HFF-Myc (cell line): ENCODE measurements at places on chromosomes 7 and 10.

DNA sequence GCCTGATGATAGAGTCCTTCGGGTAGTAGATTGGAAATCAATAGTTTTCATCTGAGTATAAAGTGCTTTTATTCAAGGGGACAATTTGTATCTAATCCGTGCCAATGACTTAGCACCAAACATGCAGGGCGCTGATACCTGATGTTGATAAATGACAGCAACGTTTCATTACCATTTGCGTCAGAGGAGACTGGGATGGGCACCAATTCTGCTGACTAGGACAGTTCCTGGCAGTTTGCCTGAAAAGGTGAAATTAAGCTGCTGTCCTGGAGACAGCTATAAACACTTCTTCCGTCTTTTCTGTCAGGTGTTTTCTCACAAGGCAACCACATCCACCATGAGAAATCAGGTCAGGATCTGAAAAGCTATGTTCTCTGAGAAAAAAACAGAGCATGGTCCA lies 1136.4 kb downstream of the TYW1 start:
- no peak for DNase-seq

DNA sequence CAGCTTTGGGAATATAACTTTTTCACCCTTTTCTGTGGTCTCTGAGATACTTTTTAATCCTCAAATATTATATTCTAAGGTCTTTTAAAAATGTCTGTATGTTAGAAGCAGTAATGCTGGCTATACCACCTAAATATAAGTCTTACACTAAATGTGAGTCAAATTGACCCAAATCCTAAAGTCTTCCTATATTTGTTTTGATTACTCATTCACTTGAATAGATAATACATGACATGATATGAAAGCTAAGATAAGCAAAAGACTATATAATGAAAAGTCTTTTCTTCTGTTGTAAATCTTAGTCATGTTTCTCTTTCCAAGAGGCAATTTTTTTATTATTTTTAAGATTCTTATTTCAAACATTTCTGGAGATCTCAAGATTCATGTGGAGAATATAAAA lies 64.2 kb downstream of the HDAC9 start:
- no peak for DNase-seq

DNA sequence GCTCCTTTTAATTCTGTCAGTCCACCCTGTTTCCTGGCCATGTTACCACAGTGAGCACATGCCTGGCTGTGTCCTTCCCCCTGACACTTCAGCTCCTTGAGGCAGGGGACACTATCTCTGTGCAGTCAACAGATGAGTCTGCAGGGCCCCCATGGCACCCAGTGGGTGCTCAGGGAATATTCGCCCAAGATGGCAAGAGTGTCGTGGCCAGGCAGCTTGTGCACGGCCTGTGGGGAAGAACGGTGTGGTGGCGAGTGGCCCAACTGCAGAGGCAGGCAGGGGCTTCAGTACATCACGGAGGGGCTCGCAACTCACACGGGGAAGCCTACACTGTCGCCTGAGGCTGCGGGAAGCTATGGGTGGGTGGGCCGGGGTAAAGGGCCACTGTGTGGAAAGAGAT lies 91.1 kb downstream of the TRRAP start:
- DNase-seq: no peak

GRCh38 chr7:362402-363096 lies 72.6 kb downstream of the FOXL3 start:
- DNase-seq: no peak

GRCh38 chr10:92972066-92972870 lies 88.3 kb upstream of the CYP26C1 start:
- peak; percentile 68 for DNase-seq

DNA sequence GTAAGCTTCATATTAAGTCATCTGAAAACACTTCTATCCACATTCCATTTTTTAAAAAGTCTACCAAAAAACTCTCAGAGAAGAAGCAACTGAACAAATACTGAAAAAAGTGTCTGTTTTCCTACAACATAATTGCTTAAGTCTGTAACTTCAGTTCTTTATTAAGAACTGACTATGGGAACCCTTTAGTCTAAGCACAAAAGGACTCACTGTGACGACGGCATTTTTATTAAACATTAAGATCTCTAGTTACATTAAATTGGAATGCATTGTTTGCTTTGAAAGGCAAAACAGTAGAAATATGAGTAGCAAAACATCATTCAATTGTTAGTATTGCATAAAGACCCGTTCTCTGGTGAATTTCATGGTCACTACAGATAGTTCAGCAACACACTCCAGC lies 5.8 kb upstream of the FAM3C start:
- no peak for DNase-seq

DNA sequence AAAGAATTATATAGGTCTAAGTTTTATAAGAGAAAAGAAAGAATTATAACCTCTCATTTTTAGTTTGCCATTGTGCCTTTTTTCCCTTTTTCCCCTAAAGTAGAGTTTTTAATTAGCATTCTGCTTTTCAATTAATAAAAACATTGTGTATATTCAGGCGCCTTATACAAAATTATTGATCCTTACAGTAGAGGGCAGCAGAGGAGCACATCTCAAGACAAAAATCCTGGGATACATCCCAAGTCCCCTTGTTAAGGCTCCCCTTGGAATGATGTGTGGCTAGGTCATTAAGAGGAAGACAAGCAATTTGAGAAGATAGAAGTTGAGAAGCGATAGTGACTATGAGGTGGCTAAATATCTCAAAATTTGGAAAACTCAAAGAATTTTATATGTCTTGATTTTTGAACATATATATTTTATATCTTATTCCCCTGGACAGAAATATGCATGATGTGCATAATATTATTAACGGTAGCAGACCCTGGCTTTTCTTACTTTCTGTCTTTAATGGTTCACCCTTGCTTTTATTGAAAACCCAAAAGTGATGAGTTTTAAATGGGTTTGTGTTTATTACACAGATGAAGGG lies 19.1 kb upstream of the TPK1 start:
- DNase-seq: no peak

DNA sequence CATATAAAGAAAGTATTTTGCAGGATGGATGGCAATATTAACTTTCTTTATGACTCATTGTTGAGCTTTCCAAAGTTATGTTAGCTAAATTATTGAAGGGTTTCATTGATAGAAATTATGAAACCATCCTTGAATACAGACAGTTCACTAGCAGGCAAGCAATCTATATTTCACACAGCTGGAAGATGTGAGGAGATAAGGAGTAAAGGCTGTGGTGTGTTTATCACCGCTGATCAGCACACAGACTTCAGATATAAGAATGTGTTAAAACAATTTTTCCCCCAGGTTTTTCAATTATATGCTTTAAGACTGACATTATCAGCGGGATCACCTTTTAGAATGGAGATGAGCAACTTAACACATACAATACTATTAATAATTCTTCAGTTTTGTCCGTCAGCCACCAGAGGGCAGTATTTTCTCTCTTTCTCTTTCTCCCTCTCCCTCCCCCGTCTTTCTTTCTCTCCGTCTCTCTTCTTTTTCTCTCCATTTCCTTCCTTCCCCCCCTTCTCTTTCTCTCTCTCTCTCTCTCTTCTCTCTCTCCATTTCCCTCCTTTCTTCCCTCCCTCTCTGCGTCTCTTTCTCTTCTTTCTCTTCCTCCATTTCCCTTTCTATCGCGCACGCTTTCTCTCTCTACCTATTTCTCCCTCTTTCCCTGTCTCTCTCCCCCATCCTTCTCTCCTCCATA lies 62.9 kb upstream of the FAM171A1 start:
- peak; percentile 42 for DNase-seq

- DNase-seq: no peak
Observed at GRCh38 chr10:28300027-28300426, 2.8 kb downstream of the MPP7 start.

DNA sequence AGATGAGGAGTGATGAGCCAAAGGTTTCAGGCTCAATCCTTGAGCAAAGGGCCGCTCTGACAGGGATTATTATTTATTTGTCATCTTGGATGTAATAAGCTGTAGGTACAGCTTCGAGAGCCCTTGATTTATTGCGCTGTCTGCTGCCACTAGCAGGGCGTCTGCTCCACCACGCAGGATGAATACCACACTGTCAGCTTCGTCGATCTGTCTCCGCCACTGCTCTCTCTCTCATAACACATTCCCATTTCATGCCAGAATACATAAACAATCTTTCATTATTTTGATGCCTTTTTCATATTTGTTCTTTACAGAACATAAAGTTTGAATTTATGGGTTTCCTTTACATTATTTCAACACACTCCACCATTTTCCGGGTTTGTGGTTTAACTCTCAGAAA lies 276.6 kb downstream of the LRMDA start:
- no peak for DNase-seq

DNA sequence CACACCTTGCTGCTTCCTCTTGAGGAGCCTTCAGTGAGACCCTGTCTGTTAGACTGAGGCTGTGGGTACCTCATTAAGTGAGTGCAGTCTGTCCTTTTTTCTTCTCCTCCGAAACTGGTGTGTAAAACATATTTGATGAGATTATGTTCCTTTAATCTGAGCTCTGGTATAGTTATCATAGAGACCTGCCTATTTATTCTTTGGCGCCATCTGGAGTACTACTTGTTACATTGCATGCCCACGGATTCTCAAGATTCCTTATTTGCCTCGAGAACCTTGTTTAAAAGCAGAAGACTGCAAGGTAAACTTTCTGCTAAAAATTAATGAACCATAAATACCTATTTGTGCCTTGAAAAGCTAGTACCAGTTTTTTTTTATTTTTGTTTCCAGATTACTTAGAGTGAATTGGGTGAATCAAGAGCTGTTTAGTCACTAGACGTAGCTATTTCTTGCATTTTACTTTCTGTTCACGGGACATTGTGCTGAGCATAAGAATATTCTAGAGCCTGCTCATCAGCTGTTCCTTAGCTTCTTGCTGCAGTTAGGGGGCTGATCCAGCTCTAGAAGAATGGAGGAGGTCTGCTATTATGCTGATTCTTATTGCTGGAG lies 16.9 kb upstream of the STMP1 start:
- no peak for DNase-seq

- no peak for DNase-seq
Observed at GRCh38 chr7:80637911-80638765, at the start of gene CD36. TSS of gene CD36 (plus strand) at chr7:80638642. CDS start at chr7:80646741, 8,099 bp downstream.

DNA sequence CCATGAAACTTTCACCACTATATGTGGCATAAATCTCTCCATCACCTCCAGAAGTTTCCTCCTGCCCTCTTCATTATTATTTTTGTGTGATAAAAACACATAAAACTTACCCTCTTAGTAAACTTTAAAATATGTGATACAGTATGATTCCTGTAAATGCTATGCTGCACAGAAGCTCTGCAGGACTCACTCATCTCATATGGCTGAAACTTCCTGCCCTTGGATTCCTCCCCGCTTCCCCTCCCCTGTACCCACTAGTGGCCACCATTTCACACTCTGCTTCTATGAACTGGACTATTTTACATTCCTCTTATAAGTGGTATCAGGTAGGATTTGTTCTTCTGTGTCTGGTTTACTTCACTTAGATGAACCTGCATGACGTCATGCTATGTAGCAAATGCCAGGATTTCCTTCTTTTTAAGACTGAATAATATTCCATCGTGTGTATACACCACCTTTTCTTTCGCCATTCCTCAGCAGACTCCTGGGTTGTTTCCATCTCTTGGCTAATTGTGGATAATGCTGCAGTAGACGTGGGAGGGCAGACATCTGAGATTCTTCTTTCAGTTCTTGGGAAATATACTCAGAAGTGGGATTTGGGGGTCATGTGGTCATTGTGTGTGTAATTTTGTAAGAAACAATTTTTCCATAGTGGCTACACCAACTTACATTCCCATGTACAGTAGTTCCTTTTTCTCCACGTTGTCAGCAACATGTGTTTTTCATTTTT lies 335.2 kb downstream of the SDK1 start:
- no peak for DNase-seq

DNA sequence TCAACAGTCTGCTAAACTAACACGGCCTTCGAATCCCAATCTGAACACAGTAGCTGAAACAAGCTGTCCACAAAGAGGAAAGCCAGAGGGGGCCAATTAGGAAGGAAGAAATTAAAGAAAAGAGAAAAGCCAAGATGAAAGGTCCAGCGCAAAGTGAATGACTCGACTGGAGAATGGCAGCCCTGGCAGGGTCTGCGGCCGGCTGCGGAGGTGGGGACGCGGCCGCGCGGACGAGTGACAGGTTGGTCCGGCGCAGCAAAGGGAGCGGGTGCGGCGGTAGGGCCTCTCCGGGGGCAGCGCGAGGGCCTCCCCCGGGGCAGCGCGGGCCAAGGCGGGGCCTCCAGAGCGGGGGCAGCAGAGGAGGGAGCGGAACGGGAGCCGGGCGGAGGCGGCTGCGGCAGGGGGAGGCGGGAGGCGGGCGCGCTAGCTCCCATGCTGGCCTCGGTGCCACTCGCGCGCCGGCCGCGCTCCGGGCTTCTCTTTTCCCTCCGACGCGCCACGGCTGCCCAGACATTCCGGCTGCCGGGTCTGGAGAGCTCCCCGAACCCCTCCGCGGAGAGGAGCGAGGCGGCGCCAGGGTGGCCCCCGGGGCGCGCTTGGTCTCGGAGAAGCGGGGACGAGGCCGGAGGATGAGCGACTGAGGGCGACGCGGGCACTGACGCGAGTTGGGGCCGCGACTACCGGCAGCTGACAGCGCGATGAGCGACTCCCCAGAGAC lies at the start of gene VWC2:
Gene VWC2, plus strand, starts transcription at position 421 of the 718 bp plus-strand sequence. CDS start 1,798 bp downstream, outside the sequence.
- DNase-seq: no peak

GRCh38 chr10:57959318-57960006 lies 308.2 kb downstream of the IPMK start:
- DNase-seq: no peak

- DNase-seq: no peak
Observed at GRCh38 chr7:24119852-24120251, 164.1 kb upstream of the NPY start.
